CD4-positive, alpha-beta T cell (primary cell): ENCODE measurements at places on chromosomes 12 and 14.

- no peak for DNase-seq
Observed at GRCh38 chr14:34450542-34450915, 11.5 kb downstream of the SPTSSA start.

DNA sequence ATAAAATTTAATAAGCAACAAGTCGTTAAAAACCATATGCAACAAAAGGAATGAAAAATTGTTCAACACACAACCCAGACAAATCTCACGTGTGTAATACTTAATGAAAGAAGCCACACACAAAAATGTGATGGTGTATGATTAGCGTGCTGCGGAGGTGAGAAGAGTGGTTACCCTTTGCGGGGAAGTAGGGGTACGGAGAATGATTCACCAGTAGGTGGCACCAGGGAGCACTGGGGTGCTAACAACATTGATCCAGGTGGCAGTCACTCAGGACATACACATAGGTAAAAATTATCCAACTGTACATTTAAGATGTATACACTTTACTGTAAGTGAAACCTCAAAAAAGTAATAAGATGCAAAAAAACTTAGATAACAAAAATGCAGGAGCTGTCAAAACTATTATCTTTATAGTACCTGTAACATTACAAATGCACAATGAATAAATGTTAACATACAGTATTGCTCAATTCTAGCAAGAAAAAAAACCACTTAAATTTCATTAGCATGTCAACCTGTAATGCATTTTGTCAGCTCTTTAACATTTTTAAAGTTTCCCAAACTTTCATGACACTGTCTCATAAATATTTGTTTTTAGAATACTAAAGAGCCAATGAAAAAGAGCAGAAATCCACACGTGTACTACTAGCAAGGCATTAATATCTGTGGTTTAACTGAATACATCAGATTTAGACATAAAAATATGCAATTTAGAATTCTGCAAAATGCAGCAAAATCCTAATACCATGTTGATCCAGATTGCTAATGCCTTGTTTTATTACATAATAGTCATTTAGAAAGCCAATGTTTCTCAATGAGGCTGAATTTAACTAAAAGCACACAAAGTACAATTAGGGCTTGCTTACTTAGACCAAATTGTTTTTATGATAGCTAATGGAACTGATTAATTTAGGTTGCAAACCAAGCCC is 46.7 kb downstream of the TMCC3 start:
- DNase-seq: peak; percentile 26

DNA sequence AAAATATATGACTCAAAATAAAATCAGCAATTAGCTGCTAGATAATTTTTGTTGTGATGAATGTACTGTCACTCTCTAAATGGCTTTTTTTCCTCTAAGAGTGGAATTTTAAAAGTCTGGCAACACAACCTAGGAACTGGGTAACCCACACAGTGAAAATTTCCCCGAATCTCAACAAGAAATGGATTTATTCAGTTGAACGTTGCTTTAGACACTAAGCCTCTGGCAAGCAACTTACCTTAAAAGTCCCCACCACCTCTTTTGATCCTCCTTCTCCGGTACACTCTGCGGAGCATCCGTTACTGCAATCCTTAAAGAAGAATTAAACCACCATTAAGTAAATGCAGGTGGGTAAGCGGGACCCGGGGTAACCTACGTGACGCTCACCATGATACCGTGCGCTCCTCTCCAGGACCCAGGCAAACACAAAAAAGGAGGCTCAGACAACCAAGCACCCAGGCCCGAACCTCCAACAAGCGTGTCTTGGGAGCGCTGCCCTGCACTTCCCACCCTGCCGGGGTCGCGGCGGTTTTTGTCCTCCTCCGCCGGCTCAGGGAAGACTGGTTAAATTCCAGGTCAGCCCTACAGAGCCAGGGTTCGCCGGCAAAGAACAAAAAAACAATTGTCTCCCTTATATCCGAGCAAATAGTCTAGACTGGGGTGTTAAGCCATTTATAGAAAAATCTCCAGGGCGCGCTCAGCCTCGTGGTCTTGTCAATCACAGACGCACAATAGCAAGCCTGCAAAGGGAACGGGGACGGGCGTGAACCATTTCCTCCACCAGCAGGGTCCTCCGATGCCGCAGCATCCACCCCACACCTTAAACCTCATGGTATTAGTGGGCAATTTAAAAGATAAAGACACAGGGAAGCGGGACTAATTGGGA is 47.1 kb downstream of the BCAT1 start:
- DNase-seq: no peak

- no peak for DNase-seq
Observed at GRCh38 chr12:115710104-115710564, 567.4 kb downstream of the MED13L start.

GRCh38 chr12:115451151-115451779 is 767.3 kb upstream of the TBX3 start:
- no peak for DNase-seq

GRCh38 chr14:90388437-90388836 is 8.4 kb upstream of the CALM1 start:
- no peak for DNase-seq

GRCh38 chr12:108711489-108712164 is 19.7 kb downstream of the CORO1C start:
- DNase-seq: no peak

DNA sequence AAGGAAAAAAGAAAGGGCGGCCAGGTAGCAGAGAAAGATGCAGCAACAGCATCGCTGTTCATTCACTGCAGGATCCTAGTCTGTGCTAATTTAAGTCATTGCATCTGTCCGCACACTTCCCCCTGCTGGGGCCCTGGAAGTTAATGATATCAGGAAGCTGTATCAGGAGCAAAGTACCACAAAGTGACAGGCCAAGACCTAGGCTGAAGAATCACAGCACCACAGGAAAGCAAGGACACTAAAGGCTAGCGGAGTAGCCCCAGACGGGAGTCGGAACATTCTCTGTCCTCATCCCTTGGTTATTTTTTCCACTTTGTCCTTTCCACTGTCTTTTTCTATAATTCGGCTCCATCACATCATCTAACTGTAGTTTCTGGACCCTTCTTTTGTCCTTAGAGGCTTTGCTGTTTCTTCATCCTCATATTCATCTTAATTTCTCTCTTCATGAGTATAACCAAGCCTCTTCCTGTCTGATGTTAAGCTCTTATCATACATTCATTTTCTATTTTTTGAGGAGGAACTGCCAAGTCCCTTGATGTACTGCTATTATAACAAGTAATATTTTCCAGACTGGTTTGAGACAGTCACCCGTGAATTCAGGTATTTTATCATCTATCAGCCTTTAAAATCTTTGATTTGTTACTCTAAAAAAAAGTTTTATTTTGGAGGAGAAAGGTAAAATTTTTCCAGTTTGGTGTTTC is 28.3 kb downstream of the DUSP16 start:
- no peak for DNase-seq

GRCh38 chr14:95348395-95349080 is 28.8 kb upstream of the CLMN start:
- no peak for DNase-seq

DNA sequence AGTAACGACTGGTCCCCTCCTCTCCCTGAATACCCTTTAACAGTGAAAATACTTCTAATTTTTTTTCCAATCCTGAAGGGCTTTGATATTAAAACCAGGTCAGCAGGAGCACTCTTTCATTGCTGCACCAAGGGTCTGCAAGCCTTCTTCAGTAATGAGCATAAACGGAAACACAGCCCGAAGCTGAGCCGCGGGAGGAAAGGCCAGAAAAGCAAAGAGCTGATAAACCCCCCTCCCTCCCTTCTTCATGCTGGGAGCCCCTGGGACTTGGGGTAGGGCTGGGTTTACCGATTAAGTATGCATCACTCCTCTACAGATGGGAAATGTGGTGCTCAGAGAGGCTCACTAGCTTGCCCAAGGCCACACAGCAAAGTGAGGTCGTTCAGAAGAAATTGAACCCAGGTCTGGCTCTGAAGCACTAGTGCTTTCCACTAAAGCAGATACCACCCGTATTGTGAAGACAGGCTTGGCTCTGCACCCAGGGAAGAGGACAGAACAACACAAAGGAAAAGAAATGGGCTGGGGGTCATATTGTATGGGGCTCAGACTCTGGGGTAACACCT is 128.8 kb downstream of the GLT1D1 start:
- DNase-seq: no peak

- no peak for DNase-seq
Observed at GRCh38 chr14:85789506-85789905, 259.6 kb downstream of the FLRT2 start.

GRCh38 chr14:39426605-39427004 is 5.6 kb downstream of the FBXO33 start:
- DNase-seq: no peak

DNA sequence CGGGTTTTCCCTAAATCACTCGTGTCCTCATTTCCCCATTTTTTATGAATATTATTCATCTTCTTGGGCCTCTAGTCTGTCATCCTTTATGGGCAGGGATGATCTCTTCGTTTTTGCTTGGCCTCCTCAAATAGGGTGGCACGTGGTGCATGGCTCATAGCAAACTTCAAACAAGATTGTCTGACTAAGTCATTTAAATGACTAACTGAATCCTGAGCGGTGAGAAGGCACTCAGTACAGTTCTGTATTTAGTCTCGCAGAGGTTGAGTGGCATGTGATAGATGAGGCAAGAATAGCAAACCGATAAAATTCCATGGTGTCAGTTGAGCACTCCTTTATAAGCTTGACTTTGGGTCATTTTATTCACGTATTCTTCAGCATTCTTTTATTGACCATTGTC is 5.7 kb upstream of the JDP2 start:
- no peak for DNase-seq

DNA sequence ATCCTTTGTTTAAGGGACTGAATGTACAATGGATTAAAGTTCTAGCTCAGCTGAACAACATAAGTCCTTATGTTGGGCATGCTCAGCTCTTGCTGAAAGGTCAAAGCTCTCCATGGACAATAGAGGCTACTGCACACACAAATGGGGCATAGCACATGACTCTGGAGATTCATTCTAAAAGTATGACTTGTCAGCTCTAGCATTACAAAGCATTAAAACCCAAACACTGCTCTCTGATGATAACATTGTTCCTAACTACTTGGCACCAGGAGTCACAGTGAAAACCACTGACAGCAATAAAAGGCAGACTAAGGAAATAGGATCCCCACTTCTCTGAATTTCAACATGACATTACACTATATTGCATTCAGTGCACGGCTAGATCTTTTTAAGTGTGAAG is 21.9 kb upstream of the FSCB start:
- DNase-seq: no peak

GRCh38 chr12:128637642-128638606 is 185.8 kb downstream of the SLC15A4 start:
- DNase-seq: no peak

DNA sequence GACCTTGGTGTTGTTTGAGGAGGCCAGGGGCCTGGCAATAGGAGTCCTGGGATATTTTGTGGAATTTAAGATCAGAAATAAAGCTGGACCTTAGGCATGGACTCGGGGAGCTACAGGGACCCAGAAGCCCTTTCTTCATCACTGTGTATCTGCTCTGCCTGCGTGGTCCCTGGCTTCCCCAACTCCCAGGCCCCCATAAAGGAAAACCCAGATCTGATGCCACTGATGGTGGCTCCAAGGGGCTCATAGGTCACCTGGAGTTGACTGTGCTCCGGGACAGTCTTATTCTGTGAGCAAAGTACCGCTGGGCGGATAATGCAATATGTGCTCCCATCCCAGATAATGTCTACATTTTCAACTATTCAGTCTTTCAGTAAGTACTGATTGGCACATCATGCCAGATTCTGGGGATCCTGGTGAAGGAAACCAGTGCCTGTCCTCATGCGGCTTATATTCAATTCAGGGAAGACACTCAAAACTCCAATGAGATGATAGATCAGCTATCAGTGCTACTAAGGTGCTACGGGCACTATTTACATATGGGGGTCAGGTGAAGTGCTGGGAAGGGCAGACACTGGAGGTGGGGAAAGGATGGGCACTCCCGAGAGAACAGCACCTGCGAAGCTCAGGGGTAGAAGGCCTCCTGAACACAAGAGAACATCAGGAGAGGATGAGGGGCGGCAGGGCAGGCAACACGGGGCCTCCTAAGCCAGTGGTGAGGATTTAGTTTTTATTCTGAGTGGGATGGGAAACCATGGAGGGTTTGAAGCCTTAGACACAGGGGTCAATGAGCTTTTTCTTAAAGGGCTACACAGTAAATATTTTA is 5.5 kb upstream of the SELPLG start:
- no peak for DNase-seq

DNA sequence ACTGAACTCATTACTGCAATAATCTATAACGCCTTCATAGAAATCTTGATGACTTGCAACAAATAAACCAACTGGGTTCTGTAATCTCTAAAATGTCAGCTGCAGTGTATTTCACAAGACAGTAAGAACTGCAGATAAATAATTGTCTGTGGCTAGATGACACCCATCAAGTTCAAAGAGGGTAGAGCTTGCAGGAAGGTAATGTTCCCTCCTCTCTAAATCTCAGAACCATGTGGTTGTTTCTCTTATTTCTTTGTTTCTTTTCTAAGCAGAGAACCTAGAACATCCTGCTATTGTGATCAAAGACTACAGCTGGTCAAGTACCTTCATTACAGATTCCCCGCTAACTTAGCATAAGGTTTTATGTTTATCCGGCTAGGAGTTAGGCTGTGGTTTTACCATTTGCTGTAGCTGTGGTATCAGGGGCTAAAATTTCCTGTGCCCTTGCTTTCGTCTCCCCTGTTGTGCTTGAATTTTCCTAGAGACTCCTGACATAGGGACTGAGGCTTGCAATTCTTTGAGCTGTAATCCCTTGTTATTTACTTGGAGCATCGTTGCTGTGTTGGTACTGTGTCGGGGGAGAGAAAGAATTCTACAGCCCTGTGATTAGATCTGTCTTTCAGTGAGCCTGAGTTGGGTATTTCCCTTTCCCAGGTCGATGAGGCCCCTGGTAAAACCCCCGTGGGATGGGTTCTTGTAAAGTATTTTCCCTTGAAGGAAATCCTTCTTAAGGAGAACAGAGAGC is 253.1 kb upstream of the BTG1 start:
- peak; percentile 23 for DNase-seq

DNA sequence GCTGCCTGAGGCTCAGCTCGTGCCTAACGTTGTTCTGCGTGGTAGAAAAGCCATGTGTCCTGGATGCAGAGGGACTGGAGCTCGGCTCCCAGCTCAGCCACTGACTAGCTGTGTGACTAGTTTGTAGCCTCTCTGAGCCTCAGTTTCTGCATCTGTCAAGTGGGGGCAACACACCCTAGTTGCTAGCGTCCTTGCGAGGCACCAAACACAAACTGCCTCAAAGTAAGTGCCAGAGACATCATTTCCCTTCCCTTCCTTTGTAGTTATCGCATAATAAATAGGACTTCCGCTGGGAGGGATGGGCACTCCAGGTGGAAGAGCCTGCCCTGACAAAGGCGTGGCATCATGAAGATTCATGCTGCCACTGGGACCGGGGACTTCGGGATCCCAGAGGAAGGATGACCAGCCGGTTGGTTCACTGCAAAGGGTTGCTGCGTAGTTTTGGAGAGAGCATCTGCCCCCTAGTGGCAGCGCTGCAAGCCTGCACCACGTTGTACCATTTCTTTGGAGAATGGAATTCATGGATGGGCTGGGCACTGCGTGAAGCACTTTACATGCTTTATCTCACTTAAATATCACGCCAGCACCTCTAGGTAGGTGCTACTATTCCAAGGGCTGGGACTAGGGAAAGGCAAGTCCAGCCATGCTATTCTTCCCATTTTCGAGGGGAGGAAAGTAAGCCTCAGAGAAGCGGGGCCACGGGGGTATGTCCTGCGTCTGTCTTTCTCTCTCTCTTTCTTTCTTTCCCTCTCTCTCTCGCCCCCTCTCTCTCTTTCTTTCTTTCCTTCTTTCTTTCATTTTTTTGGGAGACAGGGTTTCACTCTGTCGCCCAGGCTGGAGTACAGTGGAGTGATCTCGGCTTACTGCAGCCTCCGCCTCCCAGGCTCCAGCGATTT is 4.6 kb downstream of the CCDC197 start:
- DNase-seq: peak; percentile 44

GRCh38 chr12:128977441-128977840 is 124.2 kb downstream of the GLT1D1 start:
- no peak for DNase-seq
